ENCODE measurements at places on chromosomes 12 and 14. TPM values are rescaled to one million over a fixed set of nuclear protein-coding genes. Genes with fewer than 3 reads are reported as not detected.

DNA sequence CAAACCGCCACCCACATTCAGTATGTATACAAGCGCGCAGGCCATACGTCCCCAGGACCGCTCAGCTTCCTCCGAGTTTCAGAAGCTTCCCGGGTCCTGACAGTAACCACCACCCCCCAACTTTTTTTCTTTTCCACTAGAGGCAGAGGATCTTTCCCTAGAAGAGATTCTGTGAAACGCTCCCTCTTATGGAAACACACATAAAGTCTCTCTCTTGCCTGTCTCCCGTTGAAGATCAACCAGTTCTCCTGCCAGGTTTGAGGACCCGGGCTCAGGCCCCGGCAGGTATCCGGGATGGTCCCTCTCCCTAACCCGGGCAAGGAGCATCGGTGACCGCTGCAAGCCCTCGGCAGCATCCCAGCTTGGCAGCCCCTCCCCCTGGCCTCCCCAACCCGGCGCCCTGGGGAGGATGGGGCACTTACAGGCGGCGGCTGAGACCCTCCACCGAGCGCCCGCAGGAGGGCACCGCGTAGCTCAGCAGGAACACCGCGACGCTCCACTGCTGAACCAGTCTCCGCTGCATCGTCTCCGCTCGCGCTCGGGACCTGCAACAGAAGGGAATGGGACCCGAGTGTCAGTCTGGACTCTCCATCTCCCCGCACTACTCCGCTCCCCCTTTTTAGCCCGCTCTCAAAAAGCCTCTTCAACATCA lies 3.4 kb downstream of the PTHLH start:
- peak; percentile 34 for DNase-seq
- no peaks in the 10 kb centered on the region for H3K36me3 ChIP-seq
- peak overlapping the region; percentile 51 for H3K4me3 ChIP-seq
- H3K4me1 ChIP-seq = peaks cover 11% of the 10 kb centered on the region

Gene NDUFA9
- total RNA-seq = 73.4 TPM

Gene CPNE8
- total RNA-seq = 25.2 TPM

GRCh38 chr14:38248321-38249028 lies 7.4 kb downstream of the CLEC14A start:
- no peak overlapping the region for H3K4me3 ChIP-seq
- H3K4me1 ChIP-seq = no peaks in the 10 kb centered on the region
- H3K36me3 ChIP-seq = no peaks in the 10 kb centered on the region
- H3K27ac ChIP-seq = no peak overlapping the region
- no peaks in the 10 kb centered on the region for H3K27me3 ChIP-seq

Gene SMIM41
- not detected for total RNA-seq

DNA sequence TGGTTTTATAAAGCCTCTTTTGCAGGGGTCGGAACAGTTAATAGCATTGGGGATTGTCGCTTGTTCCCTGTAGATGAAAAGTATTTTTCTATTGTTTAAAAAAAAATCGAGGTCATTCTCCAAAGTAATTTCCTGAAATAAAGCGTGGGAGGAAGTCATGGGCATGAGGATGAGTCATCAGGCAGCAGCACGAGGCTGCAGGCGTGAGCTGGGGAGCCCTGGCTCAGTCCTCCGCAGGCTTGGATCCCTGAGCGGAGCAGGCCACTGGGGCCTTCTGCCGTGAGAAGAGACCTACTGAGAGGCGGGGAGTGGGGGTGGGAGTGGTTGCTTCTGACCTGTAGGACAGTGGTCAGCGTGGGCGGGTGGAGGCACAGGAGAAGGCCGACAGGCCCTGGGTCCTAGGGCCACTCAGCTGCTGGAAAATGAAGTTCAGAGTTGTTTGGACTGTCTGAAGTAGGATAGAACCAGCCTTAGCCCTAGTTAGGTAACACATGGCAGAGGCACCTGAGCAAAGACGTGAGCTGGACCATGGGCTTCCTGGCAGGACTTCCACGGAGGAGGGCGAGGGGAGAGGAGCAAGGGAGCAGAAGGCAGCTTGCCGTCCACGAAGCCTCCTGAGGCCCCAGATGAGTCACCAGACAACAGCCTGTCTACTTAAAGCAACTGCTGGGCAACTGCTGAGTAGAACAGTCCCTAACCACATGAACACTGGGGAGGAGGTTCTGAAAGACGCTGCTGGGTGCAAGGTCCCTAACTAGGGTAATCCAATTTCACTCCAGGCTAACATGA lies 21.1 kb upstream of the LGALS3 start:
- H3K27ac ChIP-seq = peak overlapping the region; percentile 86
- H3K4me1 ChIP-seq = peaks cover 24% of the 10 kb centered on the region
- peak; percentile 55 for DNase-seq
- H3K36me3 ChIP-seq = no peaks in the 10 kb centered on the region
- H3K27me3 ChIP-seq = no peaks in the 10 kb centered on the region

DNA sequence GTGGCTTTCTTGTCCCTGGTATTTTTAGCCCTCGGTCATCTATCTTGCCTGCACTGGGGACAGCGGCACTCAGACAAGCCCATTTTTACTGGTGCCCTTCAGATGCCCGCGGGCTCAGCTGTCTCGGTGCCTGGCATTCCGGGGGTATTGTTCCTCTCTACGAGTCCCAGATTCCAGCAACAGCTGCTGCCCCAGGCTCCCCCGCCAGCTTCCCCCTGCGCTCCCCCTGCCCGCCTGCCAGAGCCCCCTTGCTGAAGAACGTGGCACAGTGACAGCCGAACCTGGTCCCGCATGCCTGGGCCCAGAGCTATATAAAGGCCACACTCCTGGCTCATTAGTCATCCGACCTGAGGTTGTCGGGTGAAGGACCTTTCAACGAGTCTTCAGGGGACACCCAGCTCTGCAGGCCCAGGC lies 10.9 kb upstream of the MYL2 start:
- no peaks in the 10 kb centered on the region for H3K36me3 ChIP-seq
- no peaks in the 10 kb centered on the region for H3K27me3 ChIP-seq
- DNase-seq = no peak
- no peak overlapping the region for H3K4me3 ChIP-seq

- H3K27ac ChIP-seq = peak overlapping the region; percentile 88
- peaks cover 80% of the 10 kb centered on the region for H3K4me1 ChIP-seq
- H3K4me3 ChIP-seq = no peak overlapping the region
- no peaks in the 10 kb centered on the region for H3K27me3 ChIP-seq
- H3K36me3 ChIP-seq = no peaks in the 10 kb centered on the region
Observed at GRCh38 chr12:62720661-62721330, 214.2 kb downstream of the PPM1H start.

- DNase-seq = no peak
- no peaks in the 10 kb centered on the region for H3K27me3 ChIP-seq
- no peaks in the 10 kb centered on the region for H3K36me3 ChIP-seq
- no peak overlapping the region for H3K27ac ChIP-seq
Observed at GRCh38 chr14:51880835-51881580, 20.6 kb downstream of the GNG2 start.

GRCh38 chr12:80099259-80099658 lies at the start of gene OTOGL:
Gene OTOGL (plus strand): TSS chr12:80099537. CDS start chr12:80209432, 109,895 bp downstream.
- DNase-seq = no peak
- no peak within 1 kb of the TSS for H3K27ac ChIP-seq
- no peak within 1 kb of the TSS for H3K4me3 ChIP-seq

DNA sequence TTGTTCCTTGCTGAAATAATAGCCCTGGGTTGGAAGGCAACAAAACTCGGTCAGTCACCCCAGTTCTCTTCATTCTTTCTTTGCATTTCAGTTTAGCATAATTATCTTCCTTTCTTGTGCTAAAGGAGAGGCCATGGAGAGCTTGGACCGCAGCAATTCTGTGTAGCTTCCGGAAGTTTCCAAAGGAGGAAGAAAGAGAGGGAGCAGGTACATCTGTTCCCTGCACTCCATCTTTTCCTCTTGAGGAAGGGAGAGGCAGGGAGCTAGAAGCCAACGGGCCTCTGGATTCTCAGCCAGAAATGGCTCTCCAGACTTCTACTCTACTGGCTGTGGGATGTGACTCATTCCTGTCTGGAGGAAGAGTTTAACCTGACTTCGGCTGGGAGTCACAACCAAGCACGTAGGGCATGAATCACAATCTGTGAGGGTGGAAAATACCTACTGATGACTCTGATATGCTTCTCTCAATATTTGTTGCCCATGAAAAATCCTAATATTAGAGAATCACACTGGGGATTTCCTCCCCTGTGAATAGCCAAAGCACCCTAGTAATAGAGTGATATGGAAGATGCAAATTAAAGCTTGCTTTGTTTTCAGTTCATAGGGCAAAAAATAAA lies 17.0 kb downstream of the ANO6 start:
- H3K36me3 ChIP-seq = no peaks in the 10 kb centered on the region
- H3K4me1 ChIP-seq = peaks cover 45% of the 10 kb centered on the region
- no peak for DNase-seq
- H3K27me3 ChIP-seq = no peaks in the 10 kb centered on the region

Gene FAM222A
- 2.0 TPM for total RNA-seq

GRCh38 chr14:75425446-75425845 lies 2.4 kb upstream of the JDP2 start:
- H3K27ac ChIP-seq = no peak overlapping the region
- no peak for DNase-seq
- no peaks in the 10 kb centered on the region for H3K36me3 ChIP-seq
- no peak overlapping the region for H3K4me3 ChIP-seq

Gene BDKRB1
- total RNA-seq = 1.0 TPM

- no peaks in the 10 kb centered on the region for H3K36me3 ChIP-seq
- peaks cover 93% of the 10 kb centered on the region for H3K4me1 ChIP-seq
- H3K27ac ChIP-seq = peak overlapping the region; percentile 57
Observed at GRCh38 chr12:123992118-123992825, 19.3 kb downstream of the ZNF664 start.

All from thyroid gland (tissue), 4 donors.